ENCODE measurements at places on chromosomes 1 and 21.

GRCh38 chr1:115865704-115866380 lies 24.9 kb upstream of the NHLH2 start:
- DNase-seq, result no peak

DNA sequence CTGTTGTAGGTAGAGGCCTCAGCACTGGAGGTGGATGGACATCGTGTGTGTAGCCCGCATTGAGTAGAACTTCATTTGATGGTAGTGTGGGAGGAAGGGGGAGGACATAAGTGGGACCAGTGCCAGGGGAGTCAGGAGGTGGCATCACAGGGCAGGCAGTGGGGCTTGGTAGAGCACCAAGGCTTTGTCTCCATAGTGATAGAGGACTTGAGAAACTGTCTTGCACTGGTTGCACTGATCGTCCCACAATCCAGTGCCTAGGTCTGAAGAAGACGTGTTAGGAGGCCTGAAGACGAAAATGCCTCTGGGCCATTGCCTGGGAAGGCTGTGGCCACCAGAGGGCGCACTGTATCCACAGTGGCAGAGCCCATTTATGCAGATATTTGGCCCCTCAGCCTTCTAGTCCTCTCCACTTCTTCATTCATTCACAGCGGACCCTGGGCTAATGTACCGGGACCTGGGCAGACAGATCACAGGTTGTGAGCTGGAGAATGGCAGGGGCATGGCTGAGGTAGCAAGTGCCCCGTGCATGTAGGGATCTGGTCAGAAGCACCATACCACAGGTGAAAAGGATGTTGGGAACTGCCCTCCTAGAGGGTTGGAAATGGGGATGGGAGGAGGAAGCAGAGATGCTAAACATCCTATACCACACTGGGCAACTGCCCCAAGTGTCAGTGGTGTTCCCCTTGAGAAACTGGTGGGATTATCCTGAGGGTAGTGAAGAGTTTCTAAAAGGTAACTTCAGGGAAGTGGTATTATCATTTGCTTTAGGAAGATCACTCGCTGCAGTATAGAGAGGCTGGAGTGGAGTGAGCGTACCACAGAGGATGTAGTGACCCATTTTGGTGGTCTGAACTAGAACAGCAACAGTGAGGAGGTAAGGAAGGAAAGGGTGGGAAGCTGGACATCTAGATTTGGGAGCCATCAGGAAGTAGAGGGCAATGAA lies 95.3 kb downstream of the PIK3R3 start:
- DNase-seq, result peak; percentile 87

DNA sequence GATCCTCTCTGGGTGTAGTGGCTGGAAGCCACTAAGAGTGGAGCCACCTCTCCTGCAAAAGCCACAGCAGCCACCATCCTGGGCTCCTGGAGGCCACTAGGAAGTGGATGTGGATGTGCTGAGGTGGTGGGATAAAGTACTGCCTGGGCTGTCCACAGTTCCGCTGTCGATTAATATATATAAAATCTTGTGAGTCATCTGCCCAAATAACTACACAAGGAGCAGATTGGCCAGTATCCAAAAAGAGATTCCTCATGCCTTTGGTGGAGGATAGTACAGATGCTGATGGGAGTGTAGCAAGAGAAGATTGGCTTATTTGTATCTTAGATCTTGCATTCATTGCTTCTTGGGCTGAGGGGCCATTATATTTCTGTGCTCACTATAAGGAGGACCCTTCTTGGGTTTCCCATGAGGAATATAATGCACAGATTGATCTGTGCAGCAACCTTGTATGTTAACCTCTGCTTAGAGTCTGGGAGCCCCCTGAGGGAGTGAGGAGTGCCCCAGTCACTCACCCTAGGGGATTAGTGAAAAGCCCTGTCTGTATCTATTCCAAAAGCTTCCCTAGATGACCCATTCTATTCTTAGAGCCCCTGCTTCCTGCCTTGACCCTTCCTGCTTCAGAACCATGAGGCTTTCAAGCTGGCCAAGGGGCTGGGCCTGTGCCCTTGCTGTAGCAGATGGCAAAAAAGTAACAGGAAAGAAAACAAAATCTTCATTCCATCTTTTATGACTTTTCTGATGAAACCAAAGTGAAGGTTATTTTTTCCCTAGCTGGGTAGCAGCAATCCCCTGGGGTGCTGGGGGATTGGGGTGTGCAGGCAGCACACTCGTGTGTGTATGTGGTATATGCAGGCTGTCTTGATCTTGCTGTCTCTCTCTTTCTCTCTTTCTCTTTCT lies 31.7 kb downstream of the RCSD1 start:
- no peak for DNase-seq

- no peak for DNase-seq
Observed at GRCh38 chr1:186875896-186876835, 47.4 kb downstream of the PLA2G4A start.

DNA sequence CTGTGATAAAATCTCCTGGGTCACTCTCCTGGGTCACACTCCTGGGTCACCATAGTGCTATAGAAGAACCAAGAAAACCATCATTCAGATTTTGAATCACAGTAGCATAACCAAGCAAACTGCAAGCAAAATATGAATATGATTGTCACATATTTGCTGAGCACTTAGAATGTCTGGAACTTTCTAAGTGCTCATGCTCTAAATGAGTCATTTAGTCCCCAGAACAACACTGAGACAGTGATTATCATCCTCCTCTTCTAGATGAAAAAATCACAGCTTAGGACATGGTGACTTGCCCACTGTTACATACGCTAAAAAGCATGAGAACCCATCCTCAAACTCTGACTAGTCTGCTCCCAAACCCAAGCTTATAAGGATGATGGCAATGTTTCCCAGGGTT lies 39.5 kb upstream of the DDAH1 start:
- DNase-seq, result no peak

DNA sequence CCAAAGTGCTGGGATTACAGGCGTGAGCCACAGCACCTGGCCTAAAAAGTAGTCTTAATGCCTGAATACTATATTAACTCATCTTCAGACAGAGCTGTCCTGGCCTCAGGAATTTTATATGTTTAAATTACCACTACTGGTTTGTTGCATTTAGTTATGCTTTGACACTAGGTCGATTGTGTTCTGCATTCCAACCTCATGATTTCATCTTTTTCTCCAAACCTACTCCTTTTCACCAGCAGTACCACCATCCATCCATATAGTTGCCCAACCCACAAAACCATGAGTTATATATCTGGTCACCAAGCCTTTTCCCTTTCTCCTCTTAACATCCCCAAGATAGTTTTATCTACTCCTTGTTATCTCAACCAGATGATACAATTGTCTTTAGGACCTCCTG lies 22.6 kb downstream of the FMO5 start:
- no peak for DNase-seq

GRCh38 chr1:157856538-157856937 lies 14.9 kb upstream of the CD5L start:
- DNase-seq, result no peak

DNA sequence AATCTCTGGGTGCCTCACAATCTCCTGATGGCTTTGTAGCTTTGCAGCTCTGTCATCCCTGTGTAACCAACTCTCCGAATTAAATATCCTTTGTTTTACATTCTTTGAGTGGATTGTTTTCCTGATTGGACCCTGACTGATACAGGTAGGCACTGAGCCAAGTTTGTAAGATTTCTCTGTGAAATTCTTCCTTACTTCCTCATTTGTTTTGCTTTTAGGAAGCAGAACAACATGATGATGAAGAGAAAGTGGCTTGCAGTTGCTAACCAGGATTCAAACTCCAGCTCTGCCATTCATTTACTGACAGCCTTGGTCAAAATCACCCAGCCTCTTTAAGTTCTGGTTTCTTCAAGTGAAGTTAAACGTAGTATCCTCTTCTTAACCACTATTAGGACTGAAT lies 452.3 kb downstream of the OMA1 start:
- DNase-seq, result no peak

GRCh38 chr1:36286802-36287201 lies 19.4 kb upstream of the SH3D21 start:
- DNase-seq, result no peak

- DNase-seq, result no peak
Observed at GRCh38 chr1:236733653-236734052, 47.4 kb downstream of the ACTN2 start.

GRCh38 chr1:183480971-183481441 lies 8.7 kb downstream of the SMG7 start:
- DNase-seq, result no peak

GRCh38 chr1:65221638-65222339 lies 73.8 kb downstream of the AK4 start:
- DNase-seq, result no peak

GRCh38 chr1:176696109-176696508 lies 233.1 kb downstream of the PAPPA2 start:
- DNase-seq, result no peak

DNA sequence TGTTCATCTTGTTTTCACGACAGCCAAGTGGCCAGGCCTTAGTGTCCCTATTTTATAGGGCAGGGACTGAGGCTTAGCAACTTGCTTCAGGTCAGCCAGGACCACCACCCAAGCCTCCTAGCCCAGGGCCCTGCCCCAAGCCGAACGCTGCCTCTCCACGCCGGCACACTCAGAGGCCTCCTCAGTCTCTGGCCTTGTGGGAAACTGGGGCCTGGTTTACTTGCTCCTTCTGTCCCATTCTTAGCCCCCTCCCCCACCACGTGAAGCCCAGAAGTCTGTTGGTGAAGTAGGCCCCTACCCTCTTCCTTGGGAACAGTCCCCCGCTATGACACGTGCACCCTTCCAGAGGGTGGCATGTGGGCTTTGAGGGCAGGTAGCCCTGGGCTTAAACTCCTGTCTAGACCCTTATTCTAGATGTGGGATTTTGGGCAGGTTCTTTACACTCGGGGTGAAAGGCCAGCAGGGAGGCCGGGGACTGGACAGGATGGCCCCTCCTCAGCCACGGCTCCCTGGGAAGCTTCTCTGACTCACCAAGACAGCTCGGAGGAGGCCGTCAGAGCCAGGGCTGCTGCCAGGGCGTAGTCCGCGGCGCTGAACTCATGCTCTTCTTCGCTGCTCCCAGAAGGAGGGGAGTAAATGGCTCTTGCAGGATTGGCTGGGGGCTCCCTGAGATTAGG lies 4.3 kb downstream of the MYOM3 start:
- no peak for DNase-seq

GRCh38 chr1:154219541-154219940 lies 1.2 kb upstream of the UBAP2L start:
- no peak for DNase-seq

DNA sequence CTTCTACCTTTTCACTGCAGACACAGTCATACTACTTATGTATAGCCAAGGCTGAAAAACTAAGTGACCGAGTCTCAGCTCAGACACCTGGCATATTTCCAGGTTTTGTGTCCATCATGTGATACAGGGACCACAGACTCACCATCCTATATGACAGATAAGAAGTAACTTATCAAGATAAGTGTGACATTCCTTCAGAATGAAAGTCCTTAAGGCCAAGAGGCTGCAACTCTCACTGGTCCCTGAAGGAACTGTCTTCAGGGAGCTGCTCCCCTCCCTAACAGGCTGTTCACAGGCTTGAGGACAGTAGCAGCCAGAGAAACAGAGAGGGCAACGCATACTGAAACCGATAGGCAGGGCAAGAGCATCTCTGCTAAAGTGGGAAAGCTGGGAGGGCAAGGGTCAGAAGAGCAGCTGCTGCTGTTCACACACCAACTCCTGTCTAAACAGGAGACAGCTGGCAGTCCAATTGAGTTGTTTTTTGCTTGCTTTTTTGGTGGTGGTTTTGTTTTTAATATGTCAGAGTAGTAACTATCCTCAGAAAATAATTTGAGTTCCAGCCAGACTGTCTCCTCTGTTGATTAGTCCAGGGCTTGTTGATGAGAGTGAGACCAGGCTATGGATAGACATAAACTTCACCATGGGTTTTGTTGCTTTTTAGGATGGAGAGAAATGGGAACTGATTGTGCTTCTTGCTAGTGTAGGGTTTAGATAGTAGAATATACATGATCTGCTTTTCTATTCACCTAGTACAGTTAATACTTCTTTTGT lies 67.7 kb downstream of the MACF1 start:
- peak; percentile 43 for DNase-seq

DNA sequence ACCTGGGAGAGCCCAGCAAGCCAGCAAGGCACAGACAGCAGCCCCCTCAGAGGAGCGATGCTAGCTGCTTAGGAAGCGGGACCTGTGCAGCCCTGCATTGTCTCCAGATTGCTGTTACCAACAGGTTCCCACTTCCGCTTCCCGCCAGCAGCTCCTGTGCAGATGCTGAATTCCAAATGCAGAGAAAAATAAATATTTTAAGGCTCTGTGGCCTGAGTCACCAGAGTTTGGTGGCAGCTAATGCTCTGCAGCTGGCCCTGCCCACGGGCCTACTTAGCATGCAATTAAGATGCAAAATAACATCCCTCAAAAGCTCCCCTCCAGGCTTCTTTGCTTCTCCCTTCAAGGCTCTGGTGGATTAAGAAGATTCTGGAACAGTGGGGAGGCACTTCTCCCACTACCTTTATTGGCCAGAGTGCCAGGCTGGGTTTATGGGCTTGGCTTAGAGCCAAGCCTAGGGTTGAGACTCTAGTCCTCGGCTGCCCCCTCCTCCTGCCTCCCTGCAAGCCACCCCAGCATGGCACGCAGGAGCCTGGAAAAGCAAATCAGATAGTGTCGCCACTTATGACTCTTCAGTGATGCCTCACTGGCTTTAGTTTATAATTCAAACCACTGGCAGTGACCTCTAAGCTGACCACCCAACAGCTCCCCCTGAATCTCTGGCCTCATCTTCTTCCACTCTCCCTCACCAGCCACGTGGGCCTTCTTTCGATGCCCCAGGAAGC lies 207.1 kb upstream of the ZC3H12A start:
- DNase-seq, result no peak

DNA sequence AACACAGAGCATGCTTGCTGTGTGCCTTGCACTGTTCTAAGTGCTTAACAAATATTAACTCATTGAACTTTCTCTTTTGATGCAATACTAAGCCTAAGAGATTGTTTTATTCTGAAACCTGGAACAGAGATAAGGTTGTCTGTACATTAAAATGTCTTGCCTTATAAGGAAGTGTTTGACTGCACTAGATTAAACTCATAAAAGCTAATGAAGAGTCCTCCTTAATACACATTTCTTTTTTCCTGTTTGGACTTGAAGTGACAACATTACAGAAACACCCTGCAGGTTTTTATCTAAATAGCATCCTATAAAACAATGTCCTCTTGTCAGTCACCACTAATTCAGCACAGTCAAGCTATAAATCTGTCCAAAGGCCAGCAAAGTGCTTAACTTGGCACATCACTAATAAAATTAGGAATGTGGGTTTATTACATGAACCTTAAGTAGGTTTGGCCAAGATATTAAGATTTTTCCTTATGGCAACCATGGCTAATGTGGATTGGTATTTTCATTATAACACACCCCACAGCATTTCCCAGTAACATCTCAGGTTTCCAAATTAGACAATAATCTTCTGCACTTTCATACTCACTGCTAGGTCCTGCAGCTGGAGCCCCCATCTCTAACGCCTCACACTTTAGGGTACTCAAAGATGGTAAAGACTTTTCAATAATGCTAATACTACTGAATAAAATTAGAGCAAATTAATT lies 389.7 kb downstream of the LMO4 start:
- no peak for DNase-seq

DNA sequence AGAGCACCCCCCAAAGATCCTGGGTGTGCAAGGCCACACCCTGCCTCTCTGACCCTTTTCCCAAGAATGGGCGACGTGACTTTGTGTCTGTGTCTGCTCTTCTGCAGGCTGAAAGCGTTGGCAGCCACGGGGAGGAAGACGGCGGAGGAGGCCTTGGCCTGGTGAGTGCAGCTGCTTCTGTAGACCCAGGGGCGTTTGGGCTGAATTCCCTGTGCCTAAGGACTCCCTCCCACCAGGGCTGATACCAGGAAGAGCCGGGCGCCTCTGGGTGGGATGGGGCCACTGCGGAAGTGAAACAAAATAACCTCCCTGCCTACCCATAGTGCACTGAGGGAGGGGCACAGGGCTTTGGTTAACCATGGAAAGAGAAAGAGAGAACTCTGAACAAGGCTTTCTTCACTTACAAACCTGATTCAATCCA lies 2.5 kb downstream of the UBASH3A start:
- DNase-seq, result no peak
